ENCODE measurements at places on chromosomes 16 and 17.

DNA sequence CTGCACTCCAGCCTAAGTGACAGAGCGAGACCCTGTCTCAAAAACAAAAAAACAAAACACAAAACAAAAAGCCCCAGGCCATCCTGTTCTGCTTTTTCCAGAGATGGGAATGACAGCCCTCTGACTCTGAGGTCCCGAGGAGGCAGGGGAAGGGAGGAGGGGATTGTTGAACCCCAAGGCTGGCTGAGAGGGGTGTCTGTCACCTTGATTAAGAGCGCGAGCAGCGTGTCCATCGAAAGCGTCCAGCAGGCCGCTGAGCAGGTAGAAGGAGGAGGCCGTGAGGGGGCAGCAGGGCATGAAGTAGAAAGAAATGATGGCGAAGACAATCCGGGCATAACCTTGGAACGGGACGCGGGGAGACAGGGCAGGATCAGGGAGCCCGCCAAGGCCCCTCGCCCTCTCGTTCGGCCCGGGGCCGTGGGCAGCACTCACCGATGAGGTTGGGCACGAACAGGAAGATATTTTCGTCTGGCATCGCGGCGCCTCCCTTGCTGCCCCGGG, 593 bp downstream of the CDIPT start:
- no peak for DNase-seq

- no peak for DNase-seq
Measured at GRCh38 chr17:82657926-82658325, 9.7 kb upstream of the WDR45B start.

DNA sequence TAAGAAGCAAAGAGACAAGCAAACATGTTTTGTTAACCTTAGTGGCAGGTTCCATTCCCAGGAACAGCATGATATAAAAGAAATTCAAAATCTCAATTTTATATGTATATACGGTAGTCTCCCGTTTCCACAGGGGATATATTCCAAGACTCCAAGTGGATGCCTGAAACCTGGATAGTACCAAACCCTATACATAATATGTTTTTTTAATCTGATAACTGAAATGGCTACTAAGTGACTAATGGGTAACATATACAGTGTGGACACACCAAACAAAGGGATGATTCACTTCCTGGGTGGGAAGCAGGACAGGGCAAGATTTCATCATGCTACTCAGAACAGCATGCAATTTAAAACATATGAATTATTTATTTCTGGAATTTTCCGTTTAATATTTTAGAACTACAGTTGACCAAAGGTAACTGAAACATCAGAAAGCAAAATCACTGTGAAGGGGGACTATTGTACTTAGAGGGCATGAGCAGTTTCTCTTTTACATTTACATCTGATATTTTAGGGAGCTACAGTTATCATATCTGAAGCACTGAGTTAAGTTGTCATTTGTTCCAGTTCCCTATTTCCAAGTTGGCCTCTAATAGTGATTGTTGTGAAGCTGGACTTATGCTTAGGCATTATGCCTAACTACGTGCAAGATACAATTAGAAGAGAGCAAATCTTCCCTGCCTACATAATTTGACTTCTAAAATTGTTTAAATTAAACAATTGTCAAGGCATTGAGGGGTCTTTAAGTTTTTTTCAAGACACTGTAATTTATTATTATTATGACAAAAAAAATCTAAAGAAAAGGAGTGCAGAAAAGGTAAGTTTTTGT, 34.1 kb upstream of the ABCA6 start:
- no peak for DNase-seq

- no peak for DNase-seq
Measured at GRCh38 chr17:67491009-67491680, 114.1 kb downstream of the PITPNC1 start.

- DNase-seq, result no peak
Measured at GRCh38 chr17:29949696-29950095, 8.3 kb downstream of the EFCAB5 start.

GRCh38 chr17:45896803-45897693, 2.7 kb downstream of the MAPT start:
- no peak for DNase-seq

DNA sequence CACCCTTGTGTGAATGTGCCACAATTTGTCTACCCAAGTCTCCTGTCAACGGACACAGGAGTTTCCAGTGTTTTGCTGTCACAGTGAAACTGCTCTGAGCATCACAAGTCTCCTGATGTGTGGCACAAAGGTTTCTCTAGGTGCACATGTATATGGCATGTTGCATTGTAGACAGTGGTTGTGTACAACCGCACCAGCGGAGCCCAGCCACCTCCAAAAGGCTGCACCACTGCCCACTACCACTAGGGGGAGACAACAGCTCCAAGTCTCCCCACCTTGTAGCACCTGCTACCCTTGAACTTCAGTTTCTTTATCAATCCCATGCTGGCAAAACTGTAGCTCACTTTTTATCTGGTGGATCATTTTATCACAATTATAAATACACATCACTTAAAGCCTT, 95.5 kb upstream of the ZNF469 start:
- DNase-seq, result no peak

All from stimulated activated CD8-positive, alpha-beta memory T cell treated with anti-CD3 and anti-CD28 coated beads, Interleukin-15, amount 100 ng/mL, for 24 hours (primary cell).